ENCODE measurements at places on chromosomes 6 and 20.
A peak's percentile ranks its signal among the peaks of the same experiment; 100 is the strongest.

- no peak for DNase-seq
Measured at GRCh38 chr20:45904583-45905504, 7.1 kb downstream of the PLTP start.

DNA sequence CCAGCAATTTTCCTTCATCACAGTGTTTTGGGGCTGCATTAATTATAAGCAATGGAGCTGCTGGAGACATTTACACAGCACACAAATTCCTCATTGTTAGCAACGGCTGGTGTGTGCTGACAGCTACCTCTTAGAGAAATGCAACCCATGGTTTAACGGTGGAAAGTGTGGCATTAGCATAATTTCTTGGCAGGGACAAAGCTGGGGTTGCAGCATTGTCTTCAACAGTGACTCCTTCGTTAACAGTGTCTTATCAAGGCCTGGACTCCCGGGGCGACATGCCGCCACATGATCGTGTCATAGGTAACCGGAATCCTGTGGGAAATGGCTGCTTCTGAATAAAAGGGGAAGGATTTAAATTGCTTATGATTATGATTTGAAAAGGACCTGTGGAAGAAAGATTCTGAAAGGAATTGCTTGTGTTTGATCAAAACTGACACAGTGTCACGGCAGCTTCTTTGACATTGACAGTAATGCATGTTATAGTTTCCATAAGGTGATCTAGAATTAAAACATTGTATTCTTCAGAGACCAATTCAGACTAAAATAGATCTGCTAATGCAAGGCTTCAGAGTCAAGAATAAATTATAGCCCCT, 128.0 kb downstream of the UST start:
- no peak for DNase-seq

- peak; percentile 2 for DNase-seq
Measured at GRCh38 chr6:63307581-63308246, 12.1 kb downstream of the LGSN start.

- no peak for DNase-seq
Measured at GRCh38 chr6:25916789-25917490, 13.6 kb downstream of the SLC17A2 start.

GRCh38 chr6:70705772-70706171, 38.1 kb downstream of the SMAP1 start:
- DNase-seq, result no peak

DNA sequence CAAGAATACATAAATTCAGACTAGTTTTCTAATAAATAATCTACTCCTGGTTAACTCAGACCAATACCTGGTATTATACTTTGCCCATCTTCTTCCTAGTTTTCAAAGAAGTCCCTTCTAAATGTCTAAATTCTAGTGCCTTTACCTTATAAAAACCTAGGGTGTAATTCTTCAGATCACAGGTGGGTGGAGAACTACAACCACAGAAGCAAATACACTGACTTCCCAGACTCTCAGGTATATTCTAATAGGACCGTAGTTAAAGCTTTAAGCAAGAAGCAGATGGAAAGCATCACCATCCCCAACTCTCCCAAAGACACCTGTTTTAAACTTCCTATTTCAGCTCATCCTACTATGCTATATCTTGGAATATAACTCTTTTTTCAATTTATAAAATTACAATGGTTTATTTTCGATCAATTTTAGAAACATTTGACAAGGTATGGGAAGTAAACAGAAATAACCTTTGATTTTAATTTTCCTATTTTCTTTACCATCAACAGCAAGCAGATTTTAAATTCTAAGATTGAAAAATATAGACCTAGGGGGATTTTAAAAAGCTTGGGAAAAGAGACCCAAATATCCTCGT, 15.8 kb downstream of the MAN1A1 start:
- DNase-seq, result no peak

GRCh38 chr20:20216941-20217340, 151.0 kb upstream of the INSM1 start:
- no peak for DNase-seq

DNA sequence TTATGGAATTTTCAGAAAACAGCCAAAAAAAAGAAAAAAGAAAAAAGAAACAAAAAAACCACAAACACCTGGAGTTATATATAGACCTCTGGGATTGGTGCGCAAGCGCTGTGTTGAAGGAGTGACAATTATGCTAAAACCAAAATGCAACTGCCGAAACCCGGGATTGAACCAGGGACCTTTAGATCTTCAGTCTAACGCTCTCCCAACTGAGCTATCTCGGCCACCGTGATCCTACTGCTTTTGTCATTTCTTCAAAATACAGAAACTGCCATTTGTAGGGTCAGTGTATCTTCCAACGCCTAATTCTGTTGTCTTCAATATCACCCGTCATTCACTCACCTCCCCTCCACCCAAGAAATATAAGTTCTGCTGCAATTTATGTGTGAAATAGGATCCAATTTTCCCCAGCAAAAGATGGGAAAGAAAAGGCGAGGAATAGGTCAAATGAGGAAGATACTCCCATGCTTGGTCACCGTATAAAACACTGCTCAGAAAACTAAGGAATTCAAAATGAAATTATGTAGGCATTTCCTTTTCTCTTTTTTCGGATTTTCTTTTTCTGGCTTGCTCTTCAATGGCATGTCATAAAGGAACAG, 116.0 kb downstream of the TRIM27 start:
- no peak for DNase-seq

Measured in HS-27A (cell line).